ENCODE measurements at places on chromosomes 5 and 9.

DNA sequence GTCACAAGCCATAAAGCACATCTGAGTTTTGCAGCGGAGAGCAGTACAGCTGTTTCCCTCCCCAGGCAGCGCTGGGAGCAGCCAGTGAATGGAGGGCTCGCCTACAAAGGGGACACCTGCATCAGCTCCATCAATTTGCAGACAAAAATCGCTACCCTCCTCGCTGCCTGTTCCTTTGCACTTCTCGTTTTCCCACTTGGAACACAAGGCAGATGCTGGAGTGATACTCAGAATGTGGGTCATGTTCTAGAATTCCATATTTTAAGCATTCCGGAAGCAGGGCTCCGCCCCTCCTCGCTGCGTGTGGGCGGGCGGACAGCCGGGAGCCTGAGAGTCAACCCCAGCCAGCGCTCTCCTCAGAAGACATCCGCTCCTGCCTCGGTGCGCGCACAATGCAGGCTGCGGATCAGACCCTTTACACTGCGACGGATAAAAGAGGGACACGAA, 92.1 kb downstream of the LMNB1 start:
- DNase-seq = no peak

DNA sequence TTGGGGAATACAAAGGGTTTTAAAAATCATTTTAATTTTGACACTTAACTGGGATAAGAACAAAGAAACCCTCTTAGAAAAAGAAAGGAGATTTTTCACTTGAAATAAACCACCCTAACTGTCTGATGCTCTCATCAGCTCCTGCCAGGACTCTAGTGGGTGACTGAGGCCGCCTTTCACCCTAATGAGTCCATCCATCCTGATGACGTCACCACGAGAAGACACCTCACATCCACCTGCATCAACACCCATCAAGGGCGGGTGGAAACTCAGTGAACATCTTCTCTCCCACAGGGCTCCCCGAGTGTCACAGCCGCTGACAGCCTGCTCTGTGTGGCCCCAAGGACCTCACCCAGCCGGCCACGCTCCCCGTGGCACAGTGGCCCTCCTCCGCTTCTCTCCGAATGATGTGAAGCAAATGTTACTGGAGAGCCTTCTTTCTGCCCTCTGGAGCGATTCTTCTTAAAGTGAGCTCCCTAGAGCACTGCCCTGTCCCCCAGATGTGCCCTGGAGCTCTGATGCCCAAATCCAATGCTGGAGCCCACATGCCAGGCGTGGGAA, 584.3 kb upstream of the ADAMTS16 start:
- DNase-seq = no peak

GRCh38 chr5:160435532-160435931, 13.9 kb downstream of the PTTG1 start:
- no peak for DNase-seq

DNA sequence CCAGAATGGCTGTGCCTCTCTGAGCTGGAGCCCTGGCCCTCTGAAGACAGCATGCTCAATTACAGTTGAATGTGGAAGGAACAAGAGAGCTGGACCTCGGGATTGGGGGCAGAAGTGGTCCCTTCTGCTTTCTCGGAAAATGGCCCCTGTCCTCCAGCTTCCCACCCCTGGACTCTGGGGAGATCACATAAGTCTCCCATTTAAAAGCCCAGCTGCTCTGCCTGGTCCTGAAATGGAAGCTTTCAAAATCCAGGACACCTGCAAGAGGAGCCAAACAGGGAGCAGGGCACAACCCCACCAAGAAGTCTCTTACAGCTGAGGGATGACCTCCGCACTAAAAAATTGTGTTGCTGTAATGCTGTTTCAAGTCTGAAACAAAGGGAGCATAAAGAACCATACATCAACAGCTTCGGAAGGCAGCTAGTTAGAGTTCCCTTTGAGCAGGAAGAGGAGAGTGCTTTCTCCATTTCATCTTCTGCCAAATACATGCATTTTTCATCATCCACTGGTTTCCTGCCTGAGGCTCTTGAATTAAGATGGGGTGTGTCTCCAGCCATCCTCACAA, 48.2 kb downstream of the TGFBI start:
- no peak for DNase-seq

DNA sequence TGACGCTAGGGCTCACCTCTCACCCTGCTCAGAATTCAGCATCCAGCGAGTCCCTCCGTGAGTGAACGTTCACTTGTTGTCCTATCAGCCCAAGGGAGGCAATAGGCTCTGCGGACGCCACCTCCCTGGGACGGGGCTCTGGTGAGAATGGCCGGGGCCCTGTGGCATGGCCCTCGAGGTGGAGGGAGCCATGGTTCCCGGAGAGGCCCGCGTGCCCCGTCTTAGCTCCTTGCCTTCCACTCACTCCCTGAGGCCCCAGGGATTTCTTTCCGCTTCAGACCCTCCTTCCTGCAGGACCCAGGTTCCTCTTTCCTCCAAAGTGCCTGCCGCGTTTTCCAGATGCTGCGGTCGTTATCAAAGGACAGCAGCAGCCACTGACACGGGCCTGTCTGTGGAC, 21.5 kb downstream of the EXOC3 start:
- no peak for DNase-seq

DNA sequence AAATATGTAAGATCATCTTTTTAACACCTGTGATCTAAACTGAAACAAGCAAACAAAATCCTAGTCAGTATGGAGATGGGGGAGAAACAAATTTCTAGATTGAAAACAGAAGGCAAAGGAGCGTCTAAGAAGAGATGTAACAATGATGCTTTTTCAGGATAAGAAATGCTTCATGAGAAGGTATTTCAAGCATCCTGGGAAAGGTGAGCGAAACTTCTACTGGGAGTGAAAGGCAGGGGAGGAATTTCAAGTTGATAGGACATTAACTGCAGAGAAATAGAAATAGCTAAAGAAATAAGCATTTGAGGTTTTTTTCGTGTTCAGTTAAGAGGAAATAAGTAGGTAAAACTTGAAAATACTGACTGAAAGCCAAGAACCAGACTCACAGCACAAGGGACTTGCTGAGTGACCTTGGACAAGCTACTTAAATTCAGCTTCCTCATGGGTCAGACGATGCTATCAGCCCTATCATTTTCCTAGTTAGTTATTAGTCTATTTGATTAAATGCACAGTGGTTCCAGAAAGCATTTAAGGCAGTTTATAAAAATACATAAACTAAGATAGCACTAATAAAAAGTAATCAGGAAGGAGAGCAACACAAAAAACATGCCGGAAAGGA, 406.3 kb downstream of the PDE4D start:
- no peak for DNase-seq
